ENCODE measurements at places on chromosomes 1 and 21. TPM values are rescaled to one million over a fixed set of nuclear protein-coding genes. Genes with fewer than 3 reads are reported as not detected.

The GPR52 gene
- total RNA-seq, result 5.0 TPM

The WNT3A gene
- total RNA-seq, result 0.21 TPM

The MAD2L2 gene
- total RNA-seq, result 16.6 TPM

The FCGR1A gene
- total RNA-seq, result 2.9 TPM

The RGS8 gene
- not detected for total RNA-seq

The SLAMF9 gene
- not detected for total RNA-seq

Measured in ureter (tissue), 1 donor.